ENCODE measurements at places on chromosomes 6 and 20.

- no peak for DNase-seq
Measured at GRCh38 chr6:109738667-109739066, 47.6 kb downstream of the FIG4 start.

- DNase-seq: no peak
Measured at GRCh38 chr20:39066471-39067242, 104.5 kb downstream of the DHX35 start.

DNA sequence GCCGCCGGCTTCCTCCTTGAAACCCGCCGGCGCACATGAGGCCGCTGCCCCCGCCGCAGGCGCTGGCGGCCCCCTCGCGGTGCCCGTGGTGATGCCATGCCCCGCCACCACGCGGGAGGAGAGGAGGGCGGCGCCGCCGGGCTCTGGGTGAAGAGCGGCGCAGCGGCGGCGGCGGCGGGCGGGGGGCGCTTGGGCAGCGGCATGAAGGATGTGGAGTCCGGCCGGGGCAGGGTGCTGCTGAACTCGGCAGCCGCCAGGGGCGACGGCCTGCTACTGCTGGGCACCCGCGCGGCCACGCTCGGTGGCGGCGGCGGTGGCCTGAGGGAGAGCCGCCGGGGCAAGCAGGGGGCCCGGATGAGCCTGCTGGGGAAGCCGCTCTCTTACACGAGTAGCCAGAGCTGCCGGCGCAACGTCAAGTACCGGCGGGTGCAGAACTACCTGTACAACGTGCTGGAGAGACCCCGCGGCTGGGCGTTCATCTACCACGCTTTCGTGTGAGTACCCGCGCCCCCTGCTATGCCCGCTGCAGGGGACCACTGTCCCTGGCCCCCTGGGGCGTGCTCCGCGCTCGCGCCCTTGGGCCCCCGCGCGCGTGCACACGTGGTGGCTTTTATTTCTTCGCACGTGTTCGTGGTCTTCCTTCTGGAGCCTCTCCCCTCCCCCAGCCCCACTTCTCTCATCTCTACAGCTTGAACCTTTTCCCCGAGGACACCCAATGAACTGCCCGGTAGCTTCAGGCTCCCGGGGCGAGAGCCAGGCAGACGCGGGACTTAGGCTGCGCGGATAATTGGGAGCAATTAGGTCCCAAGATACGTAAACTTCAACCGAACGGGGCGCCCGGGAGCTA, 453 bp downstream of the KCNQ5 start:
- peak; percentile 40 for DNase-seq

DNA sequence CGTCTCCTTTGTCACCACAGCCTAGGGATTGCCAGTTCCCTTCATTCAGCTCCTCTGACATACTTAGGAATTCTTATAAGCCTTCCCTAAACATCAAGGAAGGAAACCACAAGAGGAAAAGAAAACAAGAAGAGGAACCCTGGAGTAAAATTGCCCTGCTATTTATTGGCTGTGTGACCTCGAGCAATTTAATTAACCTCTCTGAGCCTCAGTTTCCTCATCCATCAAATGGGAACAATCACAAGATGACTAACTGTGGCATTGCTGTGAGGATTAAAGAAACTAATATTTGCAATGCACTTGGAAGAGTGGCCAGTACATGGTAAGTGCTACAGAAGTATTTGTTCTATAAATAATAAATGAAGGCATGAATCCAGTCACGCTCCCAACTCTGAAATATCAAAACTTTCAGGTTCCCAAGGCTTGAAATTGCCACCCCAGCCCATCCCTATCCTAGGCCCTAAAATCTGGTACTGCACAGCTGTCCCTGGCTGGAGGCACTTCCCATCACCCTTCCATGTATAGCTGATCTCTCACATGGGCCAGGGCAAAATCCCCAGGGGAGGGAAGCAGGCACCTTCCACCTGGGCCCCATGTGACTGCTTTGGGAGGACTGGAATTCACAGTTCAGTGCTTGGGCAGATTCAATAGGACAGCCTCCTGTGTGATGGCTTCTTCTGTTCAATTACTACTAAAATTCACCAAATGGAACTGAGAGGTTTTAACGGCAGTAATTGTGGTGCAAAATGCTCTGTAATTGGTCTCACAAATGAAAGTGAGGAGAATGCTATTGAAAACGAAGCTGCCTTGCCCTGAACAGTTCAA, 78.0 kb upstream of the MAFB start:
- DNase-seq: no peak

GRCh38 chr6:2140438-2141128, 104.8 kb downstream of the GMDS start:
- no peak for DNase-seq

- no peak for DNase-seq
Measured at GRCh38 chr6:5121479-5121878, 36.3 kb downstream of the PPP1R3G start.

DNA sequence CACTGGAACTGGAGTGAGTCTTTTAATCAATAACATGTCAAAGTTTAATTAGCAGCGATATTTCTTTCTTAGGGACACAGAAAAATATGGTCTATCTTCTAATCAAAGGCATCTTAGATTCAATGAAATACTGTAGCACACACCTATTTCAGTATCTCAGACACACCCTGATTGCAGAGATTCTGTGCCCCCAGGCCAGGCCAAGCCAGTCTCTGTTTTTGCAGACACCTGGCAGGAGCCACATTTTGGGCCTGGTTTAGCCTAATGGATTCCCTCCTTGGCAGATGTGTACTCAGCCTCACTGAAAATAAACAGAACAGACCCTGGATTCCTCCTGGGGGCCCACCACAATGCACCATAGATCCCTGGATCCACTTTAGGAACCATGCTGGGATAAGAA, 74.8 kb downstream of the LRFN2 start:
- DNase-seq: no peak

- no peak for DNase-seq
Measured at GRCh38 chr6:3744211-3744900, 7.2 kb downstream of the PXDC1 start.

GRCh38 chr6:12009180-12009685, 2.9 kb upstream of the HIVEP1 start:
- DNase-seq: no peak

DNA sequence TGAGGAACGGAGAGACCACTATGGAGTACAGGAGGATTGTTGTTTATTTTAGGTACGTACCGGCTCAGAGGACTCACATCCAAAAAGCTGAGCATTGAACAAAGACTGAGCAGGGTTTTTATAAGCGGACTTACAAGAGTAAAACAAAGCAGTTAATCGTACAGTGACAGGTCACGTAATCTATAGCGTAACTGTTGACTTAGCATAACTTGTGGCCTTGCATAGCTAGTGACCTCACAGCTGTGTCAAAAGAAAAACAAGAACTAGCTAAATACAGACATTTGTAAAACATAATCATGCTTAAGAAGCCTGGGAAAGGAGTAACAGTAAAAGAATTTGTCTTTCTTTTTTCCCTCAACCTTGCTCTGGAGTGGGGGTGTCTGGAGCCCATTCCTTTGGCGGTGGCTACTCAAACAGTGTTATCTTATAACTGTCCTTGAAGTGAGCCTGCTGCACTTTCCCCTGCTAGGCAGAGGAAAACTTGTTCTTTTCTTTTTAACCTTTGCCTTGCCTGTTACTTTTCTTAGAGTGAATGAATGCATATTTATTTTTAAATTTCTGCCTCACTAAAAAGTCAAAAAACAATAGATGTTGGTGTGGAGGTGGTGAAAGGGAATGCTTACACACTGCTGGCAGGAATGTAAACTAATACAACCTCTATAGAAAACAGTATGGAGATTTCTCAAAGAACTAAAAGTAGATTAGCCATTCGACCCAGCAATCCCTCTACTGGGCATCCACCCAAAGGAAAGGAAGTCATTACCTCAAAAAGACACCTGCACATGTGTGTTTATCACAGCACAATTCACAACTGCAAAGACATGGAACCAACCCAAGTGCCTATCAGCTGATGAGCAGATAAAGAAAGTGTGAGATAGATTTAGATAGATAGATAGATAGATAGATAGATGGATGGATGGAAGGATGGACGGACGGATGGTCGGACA, 109.0 kb downstream of the TAF4 start:
- no peak for DNase-seq

GRCh38 chr6:158789115-158789917, 29.9 kb downstream of the EZR start:
- no peak for DNase-seq

All from stimulated activated CD4-positive, alpha-beta T cell treated with anti-CD3 and anti-CD28 coated beads, TNF-alpha, amount 100 ng/mL, for 48 hours (primary cell).